ENCODE measurements at places on chromosomes 16 and 17.

DNA sequence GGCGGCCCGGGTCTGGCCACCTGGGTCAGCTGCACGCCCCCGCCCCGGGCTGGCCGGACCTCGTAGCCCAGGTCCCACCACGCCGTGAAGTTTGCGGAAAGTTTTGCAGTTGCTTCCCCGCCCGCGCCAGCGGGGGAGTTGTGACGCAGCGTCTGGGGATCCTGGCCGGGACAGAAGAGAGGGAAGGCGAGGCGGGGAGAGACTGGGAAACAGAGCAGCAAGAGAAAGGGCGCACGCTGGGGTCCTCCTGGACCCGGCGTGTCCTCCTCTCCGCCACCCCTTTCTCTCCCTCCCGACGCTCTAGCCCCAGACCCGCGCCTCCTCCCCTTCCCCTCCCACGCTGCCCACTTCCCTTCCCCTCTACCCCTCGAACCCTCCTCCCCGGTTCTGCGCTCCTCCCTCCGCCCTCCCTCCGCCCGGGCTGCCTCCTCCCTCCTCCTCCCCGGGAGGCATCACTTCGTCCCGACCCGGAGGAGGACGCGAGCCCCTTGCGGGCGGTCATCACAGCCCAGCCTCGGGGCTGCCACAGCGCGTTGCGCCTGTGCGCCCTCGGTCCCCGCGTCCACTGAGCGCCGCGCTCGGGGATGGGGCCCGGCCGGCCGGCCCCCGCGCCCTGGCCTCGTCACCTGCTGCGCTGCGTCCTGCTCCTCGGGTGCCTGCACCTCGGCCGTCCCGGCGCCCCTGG is at the start of gene MRC2:
Gene MRC2, plus strand, starts transcription at position 452 of the 685 bp plus-strand sequence. Its CDS starts 133 bp downstream, at position 585.
- peak; percentile 93 for DNase-seq

DNA sequence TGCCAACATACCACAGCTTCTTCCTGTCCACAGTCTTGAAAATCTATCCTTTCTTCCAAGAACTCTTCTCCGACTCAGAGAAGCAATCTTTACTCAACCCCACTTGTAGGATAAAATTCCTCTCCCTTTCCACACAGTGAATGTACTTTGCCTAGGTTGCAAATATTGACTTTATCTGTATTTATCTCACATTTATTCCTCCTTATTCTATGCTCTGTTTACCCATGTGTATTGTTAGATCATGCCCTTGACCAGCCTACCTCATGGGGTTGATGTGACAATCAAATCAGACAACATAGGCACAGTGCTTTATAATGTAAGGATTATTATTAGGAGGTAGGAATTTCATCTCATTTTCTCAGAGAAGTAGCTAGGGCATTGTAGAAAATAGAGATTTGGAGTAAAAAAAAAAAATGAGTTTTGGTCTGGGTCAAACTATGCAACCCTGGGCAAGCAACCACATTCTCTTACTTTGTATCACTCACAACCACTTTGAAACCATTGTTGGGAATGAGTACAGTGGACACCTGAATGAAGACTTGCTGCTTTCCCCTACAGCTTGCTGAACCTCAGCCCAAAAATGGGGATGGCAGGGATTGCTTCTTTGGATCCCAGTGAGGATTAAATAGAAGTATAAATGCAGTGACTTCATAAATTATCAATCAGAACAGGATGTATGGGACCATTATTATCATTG is 9.1 kb upstream of the SLC35B1 start:
- DNase-seq, result no peak

DNA sequence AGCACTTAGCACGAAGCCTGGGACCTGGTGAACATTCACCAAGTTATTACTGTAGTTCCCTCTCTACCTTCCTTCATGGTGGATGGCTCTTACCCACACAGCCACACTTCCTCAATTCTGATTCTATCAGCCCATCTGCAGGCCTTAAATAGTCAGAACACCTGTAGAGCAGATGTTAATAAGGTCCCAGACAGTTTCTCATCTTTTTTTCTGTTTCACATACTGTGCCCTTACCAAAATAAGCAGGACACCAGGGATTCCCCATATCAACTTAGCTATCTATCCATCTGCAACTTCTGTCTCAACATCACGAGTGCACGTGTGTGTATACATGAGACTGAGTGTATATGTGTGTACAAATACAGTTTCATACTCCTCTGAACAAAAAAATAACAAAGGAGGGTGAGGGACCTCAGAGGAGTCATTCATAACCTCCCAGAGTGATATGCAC is 2.8 kb downstream of the RECQL5 start:
- DNase-seq, result no peak

GRCh38 chr17:77957235-77957856 is 1.2 kb upstream of the TNRC6C start:
- DNase-seq, result no peak

GRCh38 chr16:75085556-75085955 is 31.0 kb downstream of the LDHD start:
- no peak for DNase-seq

DNA sequence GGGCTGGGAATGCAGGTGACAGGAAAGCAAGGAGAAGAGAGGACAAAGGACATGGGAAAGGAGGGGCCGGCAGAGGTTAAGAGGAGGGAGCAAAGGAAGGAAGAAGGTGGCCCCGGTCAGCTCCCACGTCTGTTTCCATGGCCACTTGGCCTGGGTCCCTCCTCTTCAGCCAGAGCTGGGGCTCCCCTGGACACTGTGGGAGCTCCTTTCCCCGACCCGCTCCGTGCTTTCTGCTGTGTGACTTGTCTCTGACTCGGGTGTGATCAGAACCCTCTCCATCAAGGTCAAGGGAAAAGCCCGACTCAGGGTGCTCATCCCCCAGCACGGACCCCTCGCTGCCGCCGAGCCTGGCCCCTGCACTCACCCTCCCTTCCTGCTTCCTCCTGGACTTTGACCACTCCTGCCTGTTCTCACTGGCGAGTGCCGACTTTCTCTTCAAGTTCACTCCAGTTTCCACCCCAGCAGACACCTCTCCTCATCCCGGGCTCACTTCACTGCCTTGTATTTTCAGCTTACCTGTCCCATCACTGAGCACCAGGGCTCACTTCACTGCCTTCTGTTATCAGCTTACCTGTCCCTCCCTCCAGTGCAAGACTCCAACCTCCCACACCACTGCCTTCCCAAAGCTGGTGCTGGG is 61.2 kb downstream of the MEAK7 start:
- no peak for DNase-seq

DNA sequence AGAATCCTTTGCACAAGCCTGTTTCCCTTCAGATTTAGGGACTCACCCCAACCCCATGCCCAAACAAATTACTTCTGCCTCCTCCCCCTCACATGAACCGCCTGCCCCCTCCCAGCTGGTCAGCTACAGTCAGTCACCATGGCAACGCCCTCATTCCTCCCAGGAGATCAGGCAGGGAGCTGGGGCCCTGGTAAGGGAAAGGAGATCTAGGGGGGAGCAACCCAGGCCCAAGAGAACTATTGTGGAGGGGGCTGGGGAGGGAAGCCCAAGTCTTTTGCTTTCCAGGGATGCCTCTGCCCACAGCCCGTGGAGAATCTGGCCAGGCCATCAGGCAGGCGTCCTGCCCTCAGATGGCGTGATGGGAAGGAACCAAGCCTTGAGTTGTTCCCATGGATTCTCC is 2.8 kb downstream of the FAM171A2 start:
- peak; percentile 64 for DNase-seq

Data from SK-N-SH (cell line).